ENCODE measurements at places on chromosomes 11 and 22.

- no peak for DNase-seq
Observed at GRCh38 chr11:73252577-73253191, 19.5 kb upstream of the P2RY6 start.

- DNase-seq = no peak
Observed at GRCh38 chr22:19514831-19515565, 9.2 kb downstream of the CLDN5 start.

DNA sequence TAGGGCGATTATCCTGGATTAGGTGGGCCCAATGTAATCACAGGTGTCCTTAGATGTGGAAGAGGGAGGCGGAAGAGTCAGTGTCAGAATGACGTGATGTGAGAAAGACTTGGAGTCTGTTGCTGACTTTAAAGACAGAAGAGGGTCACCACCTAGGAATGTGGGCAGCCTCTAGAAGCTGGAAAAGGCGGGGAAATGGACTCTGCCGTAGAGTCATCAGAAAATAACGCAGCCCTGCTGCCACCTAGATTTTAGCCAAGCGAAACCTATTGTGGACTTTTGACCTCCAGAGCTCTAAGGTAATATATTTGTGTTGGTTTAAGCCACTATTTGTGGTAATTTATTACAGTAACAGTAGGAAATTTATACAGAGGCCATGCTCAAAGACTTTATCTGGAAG is 4.8 kb downstream of the DDX10 start:
- DNase-seq = no peak

DNA sequence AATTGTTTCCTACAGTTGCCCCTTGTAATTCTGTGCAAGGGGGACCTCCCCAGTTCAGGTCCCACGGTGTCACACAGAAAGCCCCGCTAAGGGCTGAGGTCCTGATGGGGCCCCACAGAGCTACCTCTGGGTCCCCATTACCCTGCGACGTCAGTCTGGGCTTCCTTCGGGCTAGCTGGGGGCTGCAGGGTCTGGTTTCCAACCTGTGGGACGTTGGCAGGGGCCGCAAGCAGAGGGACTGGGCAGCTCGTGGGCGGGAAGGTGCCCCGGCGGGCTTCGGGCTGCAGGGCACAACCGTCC is 698 bp downstream of the SLC37A4 start:
- no peak for DNase-seq

DNA sequence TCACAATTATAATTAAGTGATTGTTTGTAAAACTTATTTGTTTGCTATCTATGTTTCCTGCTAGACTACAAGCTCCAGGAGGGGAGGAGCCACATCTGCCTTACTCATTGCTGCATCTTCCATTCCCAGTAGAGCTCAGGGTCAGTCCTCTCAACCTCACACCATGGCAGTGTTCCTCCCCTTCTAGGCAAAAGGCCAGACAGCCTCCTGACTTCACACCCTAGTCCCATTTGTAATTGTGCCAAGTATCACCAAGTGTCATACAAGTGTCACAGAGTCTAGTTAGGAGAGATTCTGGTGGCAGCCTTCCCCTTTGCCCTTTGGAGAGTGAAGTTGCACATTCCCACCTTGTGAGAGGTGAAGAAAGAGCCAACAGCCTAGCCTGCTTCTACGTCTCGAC is 490.4 kb downstream of the INSC start:
- no peak for DNase-seq

DNA sequence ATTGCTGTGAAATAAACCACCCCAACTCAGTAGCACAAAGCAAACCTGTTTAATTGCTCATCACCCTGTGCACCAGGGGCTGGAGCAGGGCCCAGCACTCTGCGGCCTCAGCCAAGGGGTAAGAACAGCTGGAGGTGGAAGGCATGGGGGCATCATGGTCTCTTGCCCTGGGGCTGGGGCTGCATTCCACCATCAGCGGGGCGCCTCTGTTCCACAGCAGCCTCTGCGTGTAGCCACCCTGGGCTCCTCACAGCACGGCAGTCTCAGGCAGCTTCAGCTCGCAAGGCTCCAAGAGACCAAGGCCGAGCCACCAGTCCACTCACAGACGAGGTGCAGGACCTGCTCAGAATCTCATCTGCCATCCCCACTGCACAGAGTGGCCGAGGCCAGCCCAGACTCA is 630.7 kb downstream of the TBC1D22A start:
- DNase-seq = no peak

GRCh38 chr22:44730490-44731356 is 21.7 kb upstream of the ARHGAP8 start:
- DNase-seq = no peak

DNA sequence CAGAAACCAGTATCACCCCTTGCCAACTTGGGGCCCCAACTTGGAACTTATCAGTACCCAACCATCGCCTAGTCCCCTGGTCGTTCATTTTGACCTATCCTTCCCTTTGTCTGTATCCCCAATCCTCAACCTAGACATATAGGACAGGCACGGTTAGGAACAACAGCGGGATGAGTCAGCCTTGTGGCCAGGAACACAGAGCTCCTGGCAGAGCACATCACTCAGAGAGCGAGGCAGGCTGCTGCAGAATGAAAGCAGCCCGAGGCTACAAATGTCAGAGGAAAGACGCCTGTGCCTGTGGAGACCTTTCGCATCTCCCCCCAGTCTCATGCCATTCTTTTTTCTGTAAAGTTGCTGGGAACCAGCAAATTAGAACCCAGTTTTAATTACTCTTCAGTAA is 14.6 kb downstream of the DKK3 start:
- no peak for DNase-seq

DNA sequence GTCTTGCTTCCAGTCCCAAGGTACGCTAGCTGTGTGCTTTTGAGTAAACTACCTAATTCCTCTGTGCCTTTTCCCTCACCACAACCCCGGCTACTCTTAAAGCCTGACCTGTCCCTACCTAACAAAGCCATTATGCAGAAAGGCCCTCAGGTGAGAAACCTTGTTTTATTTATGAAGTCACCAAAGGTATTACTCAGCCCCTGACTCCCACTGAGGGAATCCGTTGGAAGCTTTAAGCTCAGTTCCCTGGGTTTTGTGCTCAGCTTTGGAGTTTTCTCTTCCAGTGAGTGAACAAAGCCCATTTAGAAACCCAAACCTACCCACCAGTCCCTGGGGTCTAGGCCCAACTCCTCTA is 90.9 kb downstream of the APIP start:
- DNase-seq = no peak

- no peak for DNase-seq
Observed at GRCh38 chr11:96943970-96944369, 554.2 kb downstream of the JRKL start.

GRCh38 chr11:20247591-20248007 is 87.3 kb upstream of the DBX1 start:
- DNase-seq = no peak

- no peak for DNase-seq
Observed at GRCh38 chr11:6771926-6772893, at the start of gene OR2AG2. Gene OR2AG2, minus strand, starts transcription at chr11:6771976. Its CDS starts 3,019 bp downstream, at chr11:6768957.

- no peak for DNase-seq
Observed at GRCh38 chr22:41254230-41254629, 13.5 kb upstream of the CHADL start.

GRCh38 chr22:30279046-30279788 is 10.1 kb downstream of the CASTOR1 start:
- DNase-seq = no peak

All from left renal pelvis (tissue), 4 donors.